ENCODE measurements at places on chromosomes 3 and 15. TPM values are rescaled to one million over a fixed set of nuclear protein-coding genes. Genes with fewer than 3 reads are reported as not detected.

GOLGA8J gene
- not detected for total RNA-seq

UTS2B gene
- total RNA-seq = 0.29 TPM

MEIS2 gene
- 51.1 TPM for total RNA-seq

CCDC80 gene
- total RNA-seq = 386 TPM

PP2D1 gene
- not detected for total RNA-seq

AADAC gene
- 0.33 TPM for total RNA-seq

ACAD9 gene
- total RNA-seq = 59.5 TPM

OXSM gene
- 10.8 TPM for total RNA-seq

UNC13C gene
- not detected for total RNA-seq

VGLL3 gene
- 25.7 TPM for total RNA-seq

NEDD4 gene
- total RNA-seq = 43.2 TPM

TASOR gene
- total RNA-seq = 97.2 TPM

SLC24A5 gene
- not detected for total RNA-seq

STAB1 gene
- 1.6 TPM for total RNA-seq

ROBO1 gene
- 67.2 TPM for total RNA-seq

RIOX2 gene
- total RNA-seq = 33.3 TPM

VPS13C gene
- total RNA-seq = 64.8 TPM

SLC2A2 gene
- not detected for total RNA-seq

LSG1 gene
- 32.3 TPM for total RNA-seq

GP9 gene
- not detected for total RNA-seq

ISLR gene
- 202 TPM for total RNA-seq

LRRC31 gene
- not detected for total RNA-seq

TMED3 gene
- total RNA-seq = 121 TPM

CCR8 gene
- total RNA-seq = not detected

NSUN3 gene
- total RNA-seq = 11.4 TPM

ECE2 gene
- total RNA-seq = under 0.01 TPM

C3orf49 gene
- not detected for total RNA-seq

TRH gene
- not detected for total RNA-seq
